Breast epithelium (tissue), 4 donors: ENCODE measurements at places on chromosomes 13 and 19. TPM values are rescaled to one million over a fixed set of nuclear protein-coding genes. Genes with fewer than 3 reads are reported as not detected.

The ZNF665 gene
- total RNA-seq = 5.8 TPM

The SHISA2 gene
- 43.8 TPM for total RNA-seq

The STK24 gene
- total RNA-seq = 61.3 TPM

The CNFN gene
- 2.6 TPM for total RNA-seq

The OCEL1 gene
- total RNA-seq = 13.8 TPM

The TMEM59L gene
- total RNA-seq = 1.2 TPM
